ENCODE measurements at places on chromosomes 13 and 19.

GRCh38 chr13:74134777-74135325 lies 647 bp upstream of the KLF12 start:
- peak; percentile 32 for DNase-seq

GRCh38 chr19:28247243-28247642 lies 965.7 kb downstream of the UQCRFS1 start:
- no peak for DNase-seq

DNA sequence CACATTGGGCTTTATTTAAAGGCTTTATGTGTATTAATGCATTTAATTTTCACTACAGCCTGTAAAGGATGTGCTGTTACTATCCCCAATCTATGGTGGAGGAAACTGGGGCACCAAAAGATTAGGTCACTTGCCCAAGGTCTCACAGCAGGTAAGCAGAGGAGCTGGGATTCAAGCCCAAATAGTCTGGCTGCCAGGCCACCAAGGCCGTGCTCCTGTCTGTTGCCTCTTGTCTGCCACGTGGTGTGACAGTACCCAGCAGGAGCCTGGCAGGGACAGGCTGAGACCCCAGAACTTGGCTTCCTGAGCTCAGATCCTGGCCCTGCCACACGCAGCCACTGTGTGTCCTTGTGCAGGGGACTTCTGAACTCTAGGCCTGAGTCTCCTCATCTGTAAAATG lies 4.5 kb downstream of the NTN5 start:
- DNase-seq = no peak

- DNase-seq = no peak
Observed at GRCh38 chr19:18453269-18454024, 15.5 kb upstream of the ISYNA1 start.

- DNase-seq = no peak
Observed at GRCh38 chr19:4662812-4663211, 7.3 kb downstream of the MYDGF start.

GRCh38 chr19:49456326-49456725 lies 3.3 kb downstream of the ALDH16A1 start:
- no peak for DNase-seq

DNA sequence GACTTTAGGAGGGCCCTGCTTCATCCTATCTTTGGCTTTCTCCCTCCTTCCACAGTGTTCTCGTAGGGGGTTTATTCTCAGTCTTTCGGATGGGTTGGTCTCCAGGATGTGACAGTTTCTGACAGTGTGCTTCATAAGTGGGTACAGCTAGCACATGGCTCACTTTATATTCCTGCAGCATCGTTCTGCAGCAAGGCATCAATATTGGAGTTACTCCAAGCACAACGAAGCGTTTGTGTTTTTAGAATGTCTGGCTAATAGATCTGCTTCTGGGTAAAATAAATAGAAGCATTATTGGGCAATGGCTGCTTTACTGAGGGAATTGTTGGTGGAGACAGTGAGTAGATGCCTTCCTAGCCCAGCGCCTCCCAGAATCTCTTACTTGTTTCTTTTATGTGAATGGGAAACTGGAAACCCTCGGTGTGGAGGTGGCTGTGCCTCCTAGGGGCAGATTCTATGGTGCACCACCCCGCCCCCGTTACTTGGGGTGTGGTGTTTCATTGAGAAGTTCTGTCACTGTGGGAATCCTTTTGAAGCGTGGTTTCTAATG lies 2.0 kb downstream of the FARP1 start:
- DNase-seq = no peak

DNA sequence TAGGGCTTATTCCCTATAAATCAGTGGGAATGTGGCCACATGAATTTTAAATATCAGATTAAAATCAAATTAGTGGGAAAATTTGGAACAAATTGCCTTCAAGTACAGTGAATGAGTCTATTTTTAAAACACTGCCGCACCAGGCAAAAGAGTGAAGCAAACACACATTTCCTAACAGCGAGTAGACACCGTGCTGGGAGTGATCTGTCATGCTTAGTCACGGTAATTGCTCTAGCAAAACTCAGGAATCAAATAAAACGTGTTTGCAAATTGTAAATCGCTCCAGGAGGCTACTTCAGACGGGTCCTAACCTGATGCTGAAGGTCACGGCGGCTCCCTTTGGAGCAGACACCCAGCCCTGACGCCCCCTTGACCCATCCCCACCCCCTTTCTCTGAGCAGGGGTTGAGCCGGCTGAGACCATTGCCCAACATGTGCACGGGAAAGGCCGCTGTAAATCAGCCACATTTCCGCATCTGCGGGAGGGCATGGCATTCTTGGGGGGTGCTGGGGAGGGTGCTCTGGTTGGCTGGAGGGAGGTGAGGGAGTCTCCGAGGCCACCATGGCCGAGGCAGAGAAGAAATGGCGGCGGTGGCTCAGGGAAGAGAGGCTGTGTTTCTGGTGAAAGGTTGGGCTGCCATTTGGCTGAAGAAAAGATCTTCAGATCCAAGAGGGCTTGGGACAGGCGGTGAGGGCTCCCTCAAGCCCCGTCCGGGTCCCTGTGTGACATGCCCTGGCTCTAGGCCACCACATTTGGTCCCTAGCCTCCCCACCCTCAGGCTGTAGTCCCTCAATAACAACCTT lies 8.9 kb downstream of the CEBPA start:
- no peak for DNase-seq

Measured in activated CD4-positive, alpha-beta T cell treated with anti-CD3 and anti-CD28 coated beads, Interleukin-2, Interleukin-4, amounts not matched to agents 100 ng/mL and 50 ng/mL, durations not matched to agents 16 hours and 8 hours (primary cell).